ENCODE measurements at places on chromosomes 1 and 21.
A peak's percentile ranks its signal among the peaks of the same experiment; 100 is the strongest.

- DNase-seq = no peak
These were observed 87.1 kb downstream of the ABCA4 start for GRCh38 chr1:94033849-94034248.

GRCh38 chr1:195637539-195637938 is 970.7 kb downstream of the KCNT2 start:
- no peak for DNase-seq

DNA sequence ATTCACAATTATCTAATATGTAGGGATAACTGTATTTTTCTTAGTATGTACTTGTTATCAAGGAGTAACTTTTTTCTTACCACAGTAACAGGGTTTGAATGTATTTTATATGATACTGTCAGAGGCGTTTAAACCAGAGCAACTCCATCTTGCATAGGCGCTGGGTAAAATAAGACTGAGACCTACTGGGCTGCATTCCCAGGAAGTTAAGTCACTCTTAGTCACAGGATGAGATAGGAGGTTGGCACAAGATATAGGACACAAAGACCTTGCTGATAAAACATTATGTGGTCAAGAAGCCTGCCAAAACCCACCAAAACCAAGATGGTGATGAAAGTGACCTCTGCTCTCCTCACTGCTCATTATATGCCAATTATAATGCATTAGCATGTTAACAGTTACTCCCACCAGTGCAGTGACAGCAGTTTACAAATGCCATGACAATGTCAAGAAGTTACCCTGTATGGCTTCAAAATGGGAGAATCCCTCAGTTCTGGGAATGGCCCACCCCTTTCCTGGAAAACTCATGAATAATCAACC is 64.8 kb downstream of the RPE65 start:
- no peak for DNase-seq

- no peak for DNase-seq
These were observed 82.3 kb downstream of the PLPP3 start for GRCh38 chr1:56496821-56497772.

- DNase-seq = no peak
These were observed 72.6 kb upstream of the HMGB4 start for GRCh38 chr1:33791251-33791650.

- DNase-seq = peak; percentile 6
These were observed 51.2 kb upstream of the LRP8 start for GRCh38 chr1:53378932-53379661.

DNA sequence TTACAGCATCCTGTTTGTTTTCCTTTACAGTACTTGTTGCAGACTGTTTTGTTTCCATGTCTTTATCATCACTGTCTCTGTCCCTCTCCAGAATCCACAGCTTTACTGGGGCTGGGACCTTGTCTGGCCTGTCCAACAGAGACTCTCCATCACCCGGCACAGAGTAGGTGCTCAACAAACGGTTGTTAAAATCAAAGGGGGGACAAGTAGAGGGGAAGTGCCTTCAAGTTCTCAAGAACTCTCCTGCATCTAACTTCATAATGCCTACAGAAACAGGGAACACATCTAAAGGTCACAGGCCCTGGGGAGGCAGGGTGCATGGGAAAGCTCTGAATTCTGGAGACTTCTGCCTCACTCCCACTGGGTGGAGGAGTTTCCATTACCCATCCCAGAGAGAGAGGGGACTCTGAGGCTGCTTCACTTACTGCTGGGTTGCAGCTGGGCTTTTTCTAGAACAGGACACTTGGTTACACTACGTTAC is 2.3 kb upstream of the ECE1 start:
- no peak for DNase-seq

GRCh38 chr1:233607252-233608119 is 6.4 kb upstream of the KCNK1 start:
- no peak for DNase-seq

DNA sequence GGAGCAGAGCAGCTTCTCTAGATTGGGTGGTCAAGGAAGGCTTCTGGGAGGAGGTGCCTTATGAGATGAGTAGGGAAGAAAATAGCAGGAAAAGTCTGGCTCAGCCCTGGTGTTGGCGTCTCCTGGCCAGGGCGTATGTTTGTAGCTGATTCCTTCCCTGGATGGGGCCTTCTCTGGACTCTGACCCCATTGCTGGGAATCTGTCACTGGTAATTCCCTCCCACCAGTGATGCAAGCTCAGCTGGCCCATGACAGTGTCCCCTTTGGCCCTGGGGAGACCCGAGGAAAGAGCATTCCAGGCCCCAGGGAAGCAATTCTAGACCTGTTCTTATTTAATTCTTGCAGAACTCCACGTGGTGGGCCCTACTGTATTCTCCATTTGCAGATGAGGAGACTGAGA is 20.7 kb downstream of the IGSF21 start:
- no peak for DNase-seq

GRCh38 chr1:32352831-32353383 is 9.4 kb downstream of the FAM229A start:
- DNase-seq = no peak

DNA sequence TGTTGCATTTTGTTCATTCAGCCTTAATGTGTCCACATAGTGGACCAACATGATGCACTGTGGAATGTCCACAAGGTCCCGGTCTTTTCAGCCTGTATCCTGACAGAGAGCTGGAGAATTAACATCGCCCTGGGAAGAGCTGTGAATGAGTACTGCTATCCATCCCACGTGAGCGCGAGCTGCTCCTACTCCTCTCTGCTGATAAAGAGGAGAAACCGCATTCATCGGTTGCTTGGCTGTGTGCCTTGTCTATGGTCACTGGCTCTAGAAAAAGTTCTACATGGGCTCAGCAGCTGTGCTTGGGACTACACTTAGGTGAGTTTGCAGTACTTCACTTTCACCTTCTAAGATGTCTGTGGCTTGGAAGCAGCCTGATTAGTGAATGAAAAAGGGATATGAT is 31.1 kb upstream of the IGSF5 start:
- DNase-seq = no peak

DNA sequence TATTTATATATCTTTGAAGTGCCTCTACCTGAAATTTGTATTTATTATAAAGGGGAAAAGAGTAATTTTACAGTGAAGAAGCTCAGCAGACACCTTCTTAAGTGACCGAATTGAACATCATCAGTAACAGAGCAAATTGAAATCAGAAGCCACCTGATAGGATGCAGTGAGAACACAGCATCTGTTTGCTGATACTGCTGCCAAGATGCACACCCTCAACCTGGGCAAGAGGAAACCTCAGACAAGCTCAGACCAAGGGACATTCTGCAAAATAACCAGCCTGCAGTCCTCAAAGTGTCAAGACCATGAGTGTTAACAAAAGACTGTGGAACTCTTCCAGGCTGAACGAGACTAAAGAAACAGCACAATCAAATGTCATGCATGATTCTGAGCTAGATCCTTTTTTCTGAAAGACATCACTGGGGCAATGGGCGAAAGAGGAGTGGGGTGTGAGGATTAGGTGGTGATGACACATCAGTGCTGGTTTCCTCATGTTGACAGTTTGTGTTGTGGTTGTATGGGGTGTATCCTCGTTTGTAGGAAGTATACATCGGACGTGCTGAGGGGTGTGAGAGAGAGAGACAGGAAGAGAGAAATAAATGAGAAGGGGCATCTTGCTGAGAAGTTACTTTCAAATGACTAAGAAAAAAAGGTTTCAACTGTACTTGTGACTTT is 103.7 kb downstream of the ABCA4 start:
- no peak for DNase-seq

DNA sequence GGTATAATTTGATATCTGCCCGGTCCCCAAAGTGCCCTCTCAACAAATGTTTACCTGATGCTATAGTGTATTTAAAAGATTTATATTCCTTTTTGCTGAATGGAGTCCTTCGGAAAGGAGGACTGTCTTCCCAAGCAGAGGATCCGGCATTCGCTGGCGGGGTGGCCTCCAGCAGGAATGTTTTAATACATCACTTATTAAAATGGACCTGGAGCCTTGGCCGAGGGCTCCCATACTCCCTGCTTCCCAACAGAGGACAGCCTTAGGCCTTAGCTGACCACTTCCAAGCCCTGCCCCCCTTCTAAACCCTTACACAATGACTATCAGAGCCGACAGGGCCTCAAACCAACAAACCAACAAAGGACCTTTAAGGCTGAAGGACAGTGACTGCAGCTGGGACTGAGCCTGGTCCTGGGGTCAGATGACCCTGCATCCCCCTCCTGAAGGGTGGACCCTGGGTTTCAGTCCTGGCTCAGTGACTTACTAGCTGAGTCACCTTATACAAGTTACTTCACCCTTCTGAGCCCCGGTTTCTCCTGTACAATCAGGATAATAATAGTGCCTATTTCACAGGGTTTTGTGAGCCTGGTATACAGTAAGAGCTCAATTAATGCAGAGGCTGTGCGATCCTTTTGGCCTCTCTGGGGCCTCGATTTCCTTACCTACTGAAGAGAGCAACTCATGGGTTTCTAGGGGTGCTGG is 5.6 kb downstream of the CAMK2N1 start:
- DNase-seq = no peak

DNA sequence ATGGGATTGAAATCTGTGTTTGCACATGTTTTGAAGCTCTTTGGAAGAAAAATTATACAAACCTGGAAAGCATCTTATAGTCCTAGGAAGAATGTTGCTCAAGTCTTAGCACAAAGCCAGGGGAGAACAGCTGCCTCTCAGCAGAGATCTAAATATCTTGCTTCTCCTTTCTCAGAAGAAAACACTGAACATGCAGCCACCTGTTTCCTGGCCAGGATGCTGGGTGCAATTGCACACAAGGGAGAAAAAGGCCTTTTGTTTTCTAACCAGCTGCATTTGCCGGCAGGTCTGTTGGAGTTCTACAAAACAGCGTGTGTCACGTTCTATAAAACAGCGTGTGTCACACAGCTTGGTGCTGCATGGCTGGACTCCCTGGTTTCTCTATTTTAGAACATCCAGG is 259.6 kb upstream of the PLD5 start:
- DNase-seq = no peak

DNA sequence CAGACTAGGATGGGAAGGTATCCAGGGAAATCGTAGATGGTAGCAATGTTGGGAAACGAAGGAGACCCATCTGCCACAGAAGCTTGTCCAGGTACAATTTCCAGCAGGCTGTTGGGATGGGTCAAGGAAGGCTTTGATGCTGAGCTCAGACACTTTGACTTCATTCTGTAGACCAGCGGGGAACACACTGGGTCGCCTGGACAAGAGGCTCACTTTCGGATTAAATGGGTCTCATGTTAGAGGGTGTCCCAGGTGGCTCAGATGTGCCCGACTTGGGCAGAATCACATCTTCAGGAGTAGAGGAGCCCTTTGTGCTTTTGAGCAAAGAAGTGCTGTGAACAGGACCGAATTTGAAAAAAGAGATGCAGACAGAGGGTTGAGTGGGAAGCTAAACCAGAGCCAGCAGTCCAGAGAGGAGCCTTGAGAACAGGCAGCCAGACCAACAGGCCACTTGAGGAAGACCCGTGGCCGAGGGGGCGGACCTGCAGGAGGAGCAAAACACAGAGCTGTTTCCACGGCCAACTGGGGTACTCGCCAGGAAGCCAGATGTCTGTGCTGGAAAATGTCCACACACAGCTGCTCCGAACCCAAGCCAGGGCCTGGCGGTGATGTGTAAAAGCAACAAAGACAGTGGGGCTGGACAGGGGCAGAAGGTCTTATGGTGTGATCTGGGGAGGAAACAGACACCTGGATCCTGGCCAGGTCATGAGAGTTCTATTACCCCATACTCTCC is 146.9 kb downstream of the AJAP1 start:
- DNase-seq = no peak

GRCh38 chr1:220300442-220301121 is 28.3 kb upstream of the RAB3GAP2 start:
- DNase-seq = peak; percentile 82

- DNase-seq = no peak
These were observed 36.3 kb downstream of the EDN2 start for GRCh38 chr1:41447995-41448770.

DNA sequence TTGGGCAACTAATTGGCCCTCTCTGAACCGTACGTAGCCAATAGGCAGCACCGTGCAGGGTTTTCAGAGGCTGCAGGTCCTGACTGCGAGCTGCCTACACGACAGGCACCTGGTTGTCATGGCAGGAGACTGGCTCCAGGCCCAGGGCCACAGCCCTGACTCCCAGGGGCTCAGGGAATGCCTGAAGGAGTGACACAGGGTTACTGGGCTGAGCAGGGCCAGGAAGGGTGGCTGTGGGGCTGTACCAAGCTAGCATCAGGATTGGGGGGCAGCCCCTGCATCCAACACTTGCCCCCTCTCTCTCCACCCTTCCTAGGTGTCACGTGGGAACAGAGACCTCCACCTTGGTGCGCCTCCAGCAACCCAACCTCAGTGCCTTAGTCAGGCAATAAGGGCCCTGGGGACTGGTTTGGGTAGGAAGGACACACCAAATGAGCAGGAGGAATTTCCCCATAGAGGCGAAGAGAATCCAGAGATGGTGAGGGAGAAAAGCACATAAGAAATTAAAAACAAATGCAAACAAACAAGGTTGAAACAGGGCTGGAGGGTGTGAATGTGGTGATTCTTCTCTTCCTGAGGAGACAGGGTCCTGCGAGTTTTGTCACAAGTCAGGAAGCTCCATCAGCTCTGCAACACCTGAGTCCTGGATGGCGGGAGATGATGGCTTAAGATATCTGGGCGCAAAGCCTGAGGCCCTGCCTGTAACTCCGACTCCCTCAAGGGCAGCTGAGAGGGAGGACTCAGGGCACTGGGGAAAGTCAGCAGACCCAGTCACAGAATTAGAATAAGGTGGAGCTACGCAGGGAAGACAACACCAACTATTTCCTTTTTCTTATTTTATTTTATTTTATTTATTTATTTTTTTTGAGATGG is 19.7 kb upstream of the RNU1-4 start:
- DNase-seq = peak; percentile 52

GRCh38 chr1:81298266-81298665 is 502.5 kb upstream of the ADGRL2 start:
- DNase-seq = no peak

GRCh38 chr1:181097242-181097641 is 8.7 kb downstream of the IER5 start:
- DNase-seq = no peak

GRCh38 chr1:209353053-209353452 is 230.5 kb upstream of the CAMK1G start:
- no peak for DNase-seq

GRCh38 chr1:11707621-11708276 is 16.2 kb downstream of the DRAXIN start:
- DNase-seq = no peak

DNA sequence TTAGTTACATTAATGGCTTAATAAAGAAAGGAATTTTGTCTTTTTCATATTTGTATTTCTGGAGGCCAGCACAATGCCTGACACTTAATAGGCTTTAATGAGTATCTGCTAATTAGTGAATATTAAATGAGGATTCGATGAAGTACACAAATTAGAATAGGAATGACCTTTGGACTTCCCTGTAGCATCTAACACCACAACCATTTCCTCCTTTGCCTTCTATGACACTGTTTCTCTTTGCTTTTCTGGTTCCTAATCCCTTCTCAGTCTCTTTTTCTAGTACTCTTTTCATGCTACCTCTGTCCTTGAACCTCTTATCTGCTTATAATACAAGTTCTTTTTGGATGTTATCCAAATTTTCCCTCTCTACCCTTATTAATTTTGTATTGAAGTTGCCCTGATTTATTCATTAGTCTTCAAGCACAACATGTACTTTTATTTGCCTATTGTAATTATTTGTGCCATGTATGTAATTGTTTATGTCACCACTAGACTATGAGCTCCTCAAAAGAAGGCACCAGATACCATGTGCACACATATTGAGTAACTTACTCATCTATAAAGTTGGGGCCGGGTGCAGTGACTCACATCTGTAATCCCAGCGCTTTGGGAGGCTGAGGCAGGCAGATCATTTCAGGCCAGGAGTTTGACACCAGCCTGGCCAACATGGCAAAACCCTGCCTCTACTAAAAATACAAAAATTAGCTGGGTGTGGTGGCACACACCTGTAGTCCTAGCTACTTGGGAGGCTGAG is 23.8 kb downstream of the RPS27 start:
- no peak for DNase-seq

GRCh38 chr1:150622303-150622975 is 7.0 kb downstream of the ENSA start:
- peak; percentile 85 for DNase-seq

Data from suprapubic skin (tissue), 4 donors.